ENCODE measurements at places on chromosomes 5 and 9. TPM values are rescaled to one million over a fixed set of nuclear protein-coding genes. Genes with fewer than 3 reads are reported as not detected.

DNA sequence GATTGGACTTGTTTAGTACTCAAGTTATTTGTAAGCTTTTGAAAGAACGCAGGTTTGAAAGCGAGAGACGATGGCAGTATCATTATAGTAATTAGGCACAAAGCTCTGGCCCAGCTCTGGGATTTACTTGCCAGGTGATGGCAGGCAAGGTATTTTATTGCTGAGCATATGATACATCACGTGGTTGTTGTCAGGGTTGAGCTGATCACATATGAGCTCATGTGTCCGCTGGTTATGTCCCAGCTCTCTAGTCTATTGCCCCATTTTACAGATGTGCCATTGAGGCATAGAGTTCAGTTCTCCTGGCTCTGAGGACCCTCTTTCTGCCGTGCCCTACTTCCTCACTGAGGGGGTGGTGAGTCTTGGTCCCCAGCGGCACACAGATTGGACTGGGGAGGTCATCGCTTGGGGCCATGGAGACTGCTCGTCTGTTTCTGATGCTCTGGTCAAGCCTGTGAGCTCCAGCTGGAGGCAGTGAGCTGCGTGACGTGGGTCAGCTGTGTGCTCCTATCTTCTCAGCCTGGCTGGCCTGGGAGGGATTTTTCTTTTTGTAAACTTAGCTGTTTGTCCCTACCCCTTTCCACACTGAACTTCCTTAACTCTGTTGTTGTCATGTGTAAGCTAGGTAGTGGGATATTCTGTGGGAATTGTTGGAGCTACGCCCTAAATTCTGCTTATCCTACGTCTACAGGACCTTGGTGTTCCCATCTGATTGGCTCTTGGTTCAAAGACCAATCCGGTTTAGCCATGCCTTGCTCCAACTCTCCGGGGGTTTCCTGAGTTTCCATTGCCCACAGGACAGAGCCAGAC is 2.2 kb downstream of the NXNL2 start:
- H3K36me3 ChIP-seq: no peaks in the 10 kb centered on the region
- H3K4me3 ChIP-seq: no peak overlapping the region
- H3K27me3 ChIP-seq: peaks cover 15% of the 10 kb centered on the region
- no peak for DNase-seq

Gene F2RL1
- 0.16 TPM for total RNA-seq

DNA sequence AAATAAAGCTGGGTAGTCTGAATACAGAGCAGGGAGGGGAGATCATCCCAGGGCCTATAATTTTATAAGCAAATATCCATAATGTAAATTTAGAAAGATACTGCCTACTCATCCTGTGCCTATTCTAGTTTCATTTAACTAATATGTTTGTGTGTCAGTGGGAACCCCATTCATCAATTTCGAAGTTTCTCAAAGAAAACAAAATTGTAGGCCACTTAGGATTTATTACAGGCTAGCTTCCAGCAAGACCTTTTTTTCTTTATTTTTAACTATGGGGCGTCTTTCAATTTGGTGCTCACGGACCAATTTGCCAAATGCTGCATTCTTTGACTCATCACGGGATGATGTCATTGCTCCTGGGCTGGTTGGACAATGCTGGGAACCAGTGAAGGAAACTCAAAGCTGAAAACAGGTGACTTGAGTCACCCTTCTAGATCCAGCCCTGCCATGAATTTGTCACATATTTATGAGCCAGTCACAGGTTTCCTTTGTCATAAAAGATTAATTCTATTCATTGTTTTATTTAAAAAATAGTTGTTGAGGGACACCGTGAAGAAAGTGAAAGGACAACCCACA is 13.4 kb downstream of the PCSK5 start:
- DNase-seq: no peak
- H3K27ac ChIP-seq: no peak overlapping the region
- H3K4me3 ChIP-seq: no peak overlapping the region
- no peaks in the 10 kb centered on the region for H3K4me1 ChIP-seq

DNA sequence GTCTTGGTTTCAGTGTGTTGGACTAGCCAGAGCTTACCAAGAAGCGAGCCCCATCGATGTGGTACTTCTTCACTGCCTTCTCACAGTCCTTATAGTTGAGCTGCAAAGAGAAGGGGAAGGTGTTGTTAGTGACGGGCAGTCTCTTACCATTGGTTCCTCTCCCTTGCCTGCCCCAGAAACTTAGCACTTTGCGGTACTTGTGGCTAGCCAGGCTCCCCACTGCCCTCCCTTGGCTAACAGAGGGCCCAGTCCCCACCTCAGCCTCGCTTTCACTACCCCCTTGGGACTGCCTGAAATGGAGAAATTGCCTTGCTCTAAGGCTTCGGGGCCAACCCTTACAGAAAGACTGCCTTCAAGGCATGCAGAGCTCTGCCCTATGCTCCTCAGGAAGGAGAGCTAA is 4.3 kb downstream of the LCP2 start:
- no peaks in the 10 kb centered on the region for H3K4me1 ChIP-seq
- H3K27me3 ChIP-seq: no peaks in the 10 kb centered on the region
- no peak overlapping the region for H3K4me3 ChIP-seq
- no peak for DNase-seq
- H3K27ac ChIP-seq: no peak overlapping the region

DNA sequence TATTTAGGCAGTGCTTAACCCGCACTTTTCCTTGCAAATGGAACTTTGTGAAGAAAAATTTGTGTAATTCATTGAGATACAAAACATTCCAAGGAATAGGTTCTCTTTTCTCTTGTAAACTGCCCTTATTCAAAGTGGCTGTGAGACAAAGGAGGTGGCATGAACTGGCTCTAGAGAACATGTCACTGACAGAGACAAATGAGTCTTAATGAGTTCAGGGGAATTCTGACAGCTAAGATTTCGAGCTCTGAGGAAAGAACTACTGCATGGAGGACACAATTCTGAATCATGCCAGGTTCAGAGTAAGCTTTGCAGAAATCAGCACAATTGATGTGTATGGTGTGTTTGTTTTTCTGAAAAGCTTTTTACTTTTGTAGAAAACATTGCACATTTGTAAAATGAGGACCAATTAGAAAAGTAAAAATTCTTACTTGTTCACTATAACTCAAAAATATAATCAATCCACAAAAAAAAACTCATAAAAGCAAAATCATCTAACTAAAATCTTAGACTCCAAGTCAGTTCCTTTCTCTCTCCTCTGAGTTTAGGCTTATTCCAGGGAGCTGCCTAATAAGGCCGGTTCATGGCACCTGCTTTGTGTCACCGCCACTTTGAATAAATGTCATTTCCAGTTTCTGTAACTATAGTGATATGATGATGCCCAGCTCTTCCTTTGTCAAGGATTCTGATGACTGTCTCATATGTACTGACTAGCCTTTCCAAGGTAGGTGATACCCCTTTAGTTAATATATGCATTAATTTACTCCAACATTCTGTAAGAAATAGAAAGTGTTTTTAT is 163.2 kb downstream of the HCN1 start:
- H3K27ac ChIP-seq: no peak overlapping the region
- no peak for DNase-seq
- no peaks in the 10 kb centered on the region for H3K27me3 ChIP-seq
- no peaks in the 10 kb centered on the region for H3K4me1 ChIP-seq
- H3K36me3 ChIP-seq: no peaks in the 10 kb centered on the region
- no peak overlapping the region for H3K4me3 ChIP-seq

GRCh38 chr5:60366489-60366888 is 333.5 kb downstream of the DEPDC1B start:
- H3K36me3 ChIP-seq: no peaks in the 10 kb centered on the region
- DNase-seq: no peak
- no peaks in the 10 kb centered on the region for H3K4me1 ChIP-seq
- no peak overlapping the region for H3K27ac ChIP-seq
- H3K4me3 ChIP-seq: no peak overlapping the region
- H3K27me3 ChIP-seq: no peaks in the 10 kb centered on the region

DNA sequence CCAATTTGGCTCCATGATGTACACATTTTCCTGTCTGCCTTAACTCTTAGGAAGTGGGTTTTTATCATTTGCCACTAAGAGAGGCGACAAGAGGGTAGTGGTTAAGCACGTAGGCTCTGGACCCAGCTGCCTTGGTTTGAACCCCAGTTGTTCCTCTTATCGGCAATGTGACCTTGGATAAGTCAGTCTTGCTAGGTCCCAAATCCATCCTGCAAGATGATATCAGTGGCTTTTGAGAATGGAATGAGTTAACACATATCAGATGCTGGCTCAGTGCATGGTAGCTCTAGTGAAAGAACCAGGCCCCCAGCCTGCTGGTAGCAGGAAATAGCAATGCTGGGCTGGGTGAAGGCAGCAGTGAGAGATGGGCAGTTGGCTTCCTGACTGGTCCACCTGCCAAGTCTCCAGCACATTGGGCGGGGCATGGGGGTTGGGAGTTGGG is 72.5 kb downstream of the STK10 start:
- no peaks in the 10 kb centered on the region for H3K4me1 ChIP-seq
- no peak overlapping the region for H3K4me3 ChIP-seq
- no peak overlapping the region for H3K27ac ChIP-seq

Gene ANKRD55
- not detected for total RNA-seq

Gene SVEP1
- total RNA-seq: 5.5 TPM

Gene SHISAL2B
- not detected for total RNA-seq

- H3K27ac ChIP-seq: no peak overlapping the region
- no peaks in the 10 kb centered on the region for H3K36me3 ChIP-seq
- H3K4me1 ChIP-seq: peaks cover 7% of the 10 kb centered on the region
- H3K4me3 ChIP-seq: no peak overlapping the region
These were observed 24.6 kb downstream of the NDUFA8 start for GRCh38 chr9:122134822-122135528.

GRCh38 chr9:16046713-16047112 is 493.9 kb downstream of the CCDC171 start:
- H3K36me3 ChIP-seq: no peaks in the 10 kb centered on the region
- H3K27ac ChIP-seq: no peak overlapping the region
- H3K4me3 ChIP-seq: no peak overlapping the region
- no peaks in the 10 kb centered on the region for H3K4me1 ChIP-seq
- no peak for DNase-seq

DNA sequence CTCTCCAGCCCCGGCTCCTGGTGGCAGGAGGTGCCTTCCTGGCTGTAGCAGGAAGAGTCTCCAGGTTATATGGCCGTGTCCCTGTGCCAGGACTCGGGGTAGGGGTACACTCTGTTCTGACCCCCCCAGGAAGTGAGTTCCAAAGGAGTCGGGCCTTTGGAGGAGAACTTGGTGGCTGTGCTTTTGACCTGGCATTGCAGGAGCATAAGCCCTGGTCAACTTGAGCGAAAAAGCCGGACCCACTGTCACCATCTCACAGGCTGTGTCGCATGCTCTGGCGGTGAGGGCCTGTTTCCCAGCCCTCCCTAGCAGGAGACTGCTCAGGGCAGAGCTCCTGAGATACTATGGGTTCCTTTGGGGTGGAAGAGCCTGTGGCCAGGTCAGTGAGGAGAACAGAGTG is 36.0 kb downstream of the GADD45G start:
- no peak for DNase-seq
- no peaks in the 10 kb centered on the region for H3K27me3 ChIP-seq
- peaks cover 37% of the 10 kb centered on the region for H3K4me1 ChIP-seq
- peak overlapping the region; percentile 51 for H3K4me3 ChIP-seq

DNA sequence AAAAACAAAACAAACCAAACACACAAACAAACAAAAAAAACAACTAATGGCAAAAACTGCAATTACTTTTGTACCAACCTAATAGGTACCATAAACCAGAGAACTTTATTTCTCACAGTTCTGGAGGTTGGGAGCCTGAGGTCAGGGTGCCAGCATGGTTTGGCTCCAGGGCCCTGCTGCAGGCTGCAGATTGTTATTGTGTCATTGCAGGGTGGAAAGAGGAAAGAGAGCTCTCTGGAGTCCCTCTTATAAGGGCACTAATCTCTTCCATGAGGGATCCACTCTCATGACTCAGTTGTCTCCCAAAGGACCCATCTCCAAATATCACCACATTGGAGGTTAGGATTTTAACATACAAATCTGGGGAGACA is 64.9 kb upstream of the CPEB4 start:
- no peaks in the 10 kb centered on the region for H3K27me3 ChIP-seq
- no peak overlapping the region for H3K27ac ChIP-seq
- no peaks in the 10 kb centered on the region for H3K36me3 ChIP-seq
- no peak for DNase-seq
- H3K4me1 ChIP-seq: peaks cover 11% of the 10 kb centered on the region
- H3K4me3 ChIP-seq: no peak overlapping the region

- no peaks in the 10 kb centered on the region for H3K36me3 ChIP-seq
- no peak overlapping the region for H3K27ac ChIP-seq
- H3K4me3 ChIP-seq: no peak overlapping the region
- peaks cover 52% of the 10 kb centered on the region for H3K27me3 ChIP-seq
These were observed 97.8 kb upstream of the CPLX2 start for GRCh38 chr5:175773534-175774070.

DNA sequence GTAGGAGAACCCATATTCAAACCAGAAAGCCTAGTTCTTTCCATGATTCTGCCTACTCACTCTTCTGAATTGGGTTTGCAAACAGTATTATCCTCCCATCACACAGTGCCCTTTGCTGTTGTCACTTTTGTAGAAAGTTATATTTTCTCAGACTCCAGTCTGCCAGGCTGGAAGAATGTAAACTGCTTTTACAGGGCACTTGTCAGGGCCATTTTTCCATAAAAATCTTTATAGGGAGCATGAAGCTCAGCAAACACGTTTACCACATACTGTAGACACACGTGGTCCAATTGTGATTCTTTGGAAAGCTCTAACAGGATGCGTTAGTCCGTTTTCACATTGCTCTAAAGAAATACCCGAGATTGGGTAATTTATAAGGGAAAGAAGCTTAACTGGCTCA is 204.0 kb downstream of the KCNN2 start:
- DNase-seq: no peak
- H3K4me1 ChIP-seq: no peaks in the 10 kb centered on the region
- no peak overlapping the region for H3K4me3 ChIP-seq

DNA sequence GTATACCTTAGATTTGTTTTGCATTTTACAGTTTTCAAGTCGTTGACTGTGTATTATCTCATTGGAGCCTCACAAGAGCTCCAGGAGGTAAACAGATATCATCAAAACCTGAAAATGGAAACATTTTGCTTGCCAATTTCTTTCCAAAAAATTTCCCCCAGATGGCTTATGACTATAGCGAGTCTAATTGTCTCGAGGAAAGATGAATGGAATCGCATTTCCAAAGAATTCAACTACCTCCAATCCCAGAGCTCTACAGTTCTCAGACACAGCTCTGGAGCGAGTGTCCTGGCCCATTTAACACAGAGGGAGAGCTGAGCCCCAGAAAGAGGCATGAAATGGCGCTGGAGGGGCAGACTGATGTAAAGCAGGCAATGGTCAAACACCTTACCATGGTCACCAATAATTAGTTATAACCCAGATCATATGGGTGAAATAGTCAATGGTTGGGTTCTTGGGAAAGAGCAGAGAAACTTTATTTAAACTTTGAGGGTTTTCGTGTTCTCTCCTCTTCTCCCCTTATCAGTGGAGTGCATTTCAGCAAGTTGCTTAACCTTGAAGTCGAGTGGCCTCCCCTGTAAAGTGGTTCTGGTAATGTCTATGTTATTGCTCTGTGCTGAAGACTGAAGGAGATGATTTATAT is 168.2 kb downstream of the ZDHHC21 start:
- no peaks in the 10 kb centered on the region for H3K27me3 ChIP-seq
- no peak overlapping the region for H3K4me3 ChIP-seq
- peaks cover 12% of the 10 kb centered on the region for H3K4me1 ChIP-seq
- H3K36me3 ChIP-seq: no peaks in the 10 kb centered on the region
- H3K27ac ChIP-seq: no peak overlapping the region

Gene KLHL3
- total RNA-seq: 2.5 TPM
